ENCODE measurements at places on chromosomes 4 and X.

GRCh38 chrX:135086197-135086854 lies 34.0 kb downstream of the ETDB start:
- DNase-seq = no peak

- DNase-seq = no peak
Observed at GRCh38 chr4:121270389-121270788, 106.3 kb upstream of the TNIP3 start.

DNA sequence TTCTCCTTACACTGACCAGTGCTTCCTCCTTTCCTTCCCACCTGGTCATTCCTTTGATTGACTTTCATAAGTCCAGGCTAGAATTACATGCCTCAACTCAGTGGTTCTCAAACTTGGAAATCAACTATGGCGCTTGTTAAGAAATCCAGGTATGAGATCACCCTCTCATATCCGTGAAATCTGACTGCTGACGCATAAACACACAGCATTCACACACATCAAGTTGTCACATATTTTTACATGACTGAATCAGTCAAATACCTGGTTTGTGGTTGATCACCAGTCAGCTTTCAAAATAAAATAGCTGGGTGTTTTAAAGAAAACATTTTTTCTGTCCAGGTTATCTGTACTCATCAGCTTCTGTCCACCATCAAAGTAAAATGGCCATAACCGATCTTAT lies 433.5 kb downstream of the AFF2 start:
- DNase-seq = no peak

DNA sequence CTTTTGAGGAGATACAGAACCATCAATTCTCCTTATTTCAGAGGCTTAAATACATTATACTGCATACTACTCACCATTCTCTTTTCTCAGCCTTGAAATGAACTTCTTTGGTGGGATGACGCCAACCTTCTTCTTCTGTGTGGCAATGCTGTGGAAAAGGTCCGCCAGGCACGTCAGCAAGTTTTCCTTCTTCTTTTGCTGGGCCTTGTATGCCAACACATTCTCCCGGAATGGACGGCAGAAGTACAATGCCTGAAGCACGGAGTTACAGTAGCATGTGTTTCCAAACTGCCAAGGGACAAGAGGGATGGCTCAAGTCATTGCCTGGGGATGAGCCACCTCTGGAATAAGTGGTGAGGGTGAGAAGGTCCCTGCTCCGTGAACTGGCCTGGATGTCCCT lies 31.2 kb downstream of the USP46 start:
- no peak for DNase-seq

GRCh38 chr4:108143515-108143914 lies 25.2 kb downstream of the LEF1 start:
- no peak for DNase-seq

DNA sequence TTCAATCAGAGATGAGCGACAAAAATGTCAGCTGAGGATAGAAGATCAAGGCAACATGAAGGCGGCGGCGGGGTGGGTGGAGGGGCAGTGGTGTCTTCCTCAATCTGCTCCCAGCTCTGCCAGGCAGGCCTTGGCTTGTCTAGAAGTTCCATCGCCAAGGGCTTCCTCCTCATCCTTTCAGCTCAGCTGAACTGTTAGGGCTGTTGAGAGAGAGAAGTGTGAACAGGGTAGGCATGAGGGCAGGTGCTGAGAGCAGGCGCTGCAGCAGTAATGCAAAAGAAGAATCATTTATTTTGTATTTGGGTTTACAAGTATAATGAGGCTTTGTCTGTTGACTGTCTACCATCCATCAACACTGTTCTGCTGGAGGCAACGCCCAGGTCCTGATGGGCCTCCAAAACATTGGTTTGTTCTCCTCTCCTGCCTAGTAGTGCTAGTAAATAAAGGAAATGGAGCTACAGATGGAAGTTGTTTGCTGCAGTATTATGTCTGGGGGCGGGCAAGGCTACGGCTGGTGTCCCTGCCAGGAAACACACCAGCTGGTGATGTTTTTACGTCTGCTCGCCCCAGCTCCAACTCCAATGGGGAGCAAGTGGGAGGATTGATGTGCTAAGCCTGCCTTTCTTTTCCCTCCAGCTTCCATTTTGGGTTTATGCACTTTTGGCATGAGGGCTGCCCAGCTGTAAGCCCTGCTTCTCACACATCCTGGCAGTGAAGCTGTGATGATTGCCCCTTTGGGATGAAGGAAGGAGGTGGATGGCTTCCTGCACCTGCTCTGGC lies 139.4 kb upstream of the BOD1L1 start:
- no peak for DNase-seq

DNA sequence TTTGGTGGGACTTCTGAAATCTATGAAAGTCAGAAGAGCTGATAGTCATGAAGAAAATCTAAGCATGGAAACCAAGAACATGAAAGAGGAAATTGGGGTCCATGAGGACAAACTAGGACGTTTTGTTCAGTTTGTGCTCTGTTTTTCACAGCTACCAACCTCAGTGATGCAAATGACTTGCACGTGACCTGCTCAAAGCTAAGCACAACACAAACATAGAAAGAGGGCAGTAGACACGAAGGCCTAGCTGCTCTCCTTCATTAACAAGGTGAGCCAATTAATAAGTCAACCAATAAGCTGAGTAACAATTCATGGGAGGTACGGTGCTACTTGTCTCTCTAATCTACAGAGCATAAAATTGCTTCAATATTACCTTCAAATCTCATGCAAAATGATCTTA lies 684.1 kb downstream of the TRAM1L1 start:
- no peak for DNase-seq

GRCh38 chrX:16311671-16312070 lies 144.4 kb downstream of the MAGEB17 start:
- DNase-seq = no peak

- DNase-seq = no peak
Observed at GRCh38 chrX:8453611-8454010, 11.0 kb upstream of the VCX3B start.

- DNase-seq = no peak
Observed at GRCh38 chrX:5965406-5965805, 263.3 kb downstream of the NLGN4X start.

GRCh38 chrX:111511477-111511876 lies at the start of gene SERTM2:
TSS of gene SERTM2 (plus strand) at chrX:111511645. CDS start at chrX:111518858, 7,213 bp downstream.
- DNase-seq = no peak

- DNase-seq = no peak
Observed at GRCh38 chr4:100347241-100347640, 157.0 kb upstream of the DDIT4L start.

- no peak for DNase-seq
Observed at GRCh38 chr4:152462047-152462446, 73.8 kb downstream of the FBXW7 start.

- DNase-seq = no peak
Observed at GRCh38 chrX:131063613-131064012, 5.5 kb downstream of the ARHGAP36 start.

GRCh38 chr4:650461-650860 lies 23.6 kb downstream of the ATP5ME start:
- no peak for DNase-seq

GRCh38 chr4:34422472-34423175 lies 1821.7 kb downstream of the ARAP2 start:
- DNase-seq = no peak

DNA sequence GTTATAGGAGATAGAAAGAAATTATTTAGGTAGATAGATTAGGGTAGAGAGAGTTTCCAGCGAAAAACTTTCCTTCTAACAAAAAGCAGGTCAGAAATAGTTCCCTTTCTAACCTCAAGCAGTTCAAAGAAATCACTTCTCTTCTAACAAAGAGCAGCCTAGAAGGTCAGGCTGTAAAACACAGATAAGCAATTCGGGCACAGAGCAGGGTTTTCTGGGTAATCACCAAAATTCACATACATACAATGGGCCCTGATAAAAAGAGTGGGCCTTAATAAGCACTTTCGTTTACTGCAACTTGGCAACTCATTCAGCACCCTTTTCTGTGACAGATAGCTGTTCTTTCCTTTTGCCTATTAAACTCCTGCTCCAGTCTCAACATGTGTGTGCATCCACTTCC lies 13.4 kb upstream of the NAF1 start:
- DNase-seq = no peak

DNA sequence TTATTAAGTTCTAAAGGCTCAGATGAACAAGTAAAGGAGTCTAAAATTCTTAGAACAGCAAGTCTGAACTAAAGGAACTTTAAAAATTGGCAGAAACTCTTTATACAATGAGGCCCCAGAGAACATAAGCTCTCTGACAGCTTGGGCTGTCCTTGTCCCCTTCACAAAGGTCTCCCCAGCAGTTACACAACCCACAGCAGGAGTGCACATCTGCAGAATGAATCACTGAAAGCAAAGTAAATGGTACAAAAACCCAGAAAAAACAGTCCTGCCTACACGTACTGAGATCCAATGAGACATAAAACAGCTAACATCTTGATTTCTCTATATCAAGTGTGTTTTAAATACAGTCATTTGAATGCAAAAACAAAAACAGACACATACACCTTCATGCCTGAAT lies 18.7 kb downstream of the RBBP7 start:
- DNase-seq = no peak

DNA sequence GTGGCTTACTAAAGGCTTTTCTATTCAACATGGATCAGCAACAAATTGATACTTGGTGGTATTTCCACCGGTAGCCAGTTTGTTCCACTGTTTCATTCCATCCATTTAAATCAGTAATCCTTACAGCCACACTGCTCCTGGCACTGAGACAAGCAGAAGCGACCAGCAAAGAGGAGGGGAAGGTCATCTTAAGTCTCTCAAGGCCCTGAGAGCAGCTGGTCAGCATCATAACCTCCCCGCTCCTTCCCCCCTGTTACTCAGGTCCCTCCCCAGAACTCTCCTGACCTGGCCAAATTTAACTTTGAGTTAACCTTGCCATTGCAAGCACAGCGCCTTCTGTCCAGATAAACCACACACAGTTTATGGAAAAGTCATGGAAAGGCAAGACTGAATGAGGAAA lies 331.3 kb upstream of the KLF3 start:
- DNase-seq = no peak

DNA sequence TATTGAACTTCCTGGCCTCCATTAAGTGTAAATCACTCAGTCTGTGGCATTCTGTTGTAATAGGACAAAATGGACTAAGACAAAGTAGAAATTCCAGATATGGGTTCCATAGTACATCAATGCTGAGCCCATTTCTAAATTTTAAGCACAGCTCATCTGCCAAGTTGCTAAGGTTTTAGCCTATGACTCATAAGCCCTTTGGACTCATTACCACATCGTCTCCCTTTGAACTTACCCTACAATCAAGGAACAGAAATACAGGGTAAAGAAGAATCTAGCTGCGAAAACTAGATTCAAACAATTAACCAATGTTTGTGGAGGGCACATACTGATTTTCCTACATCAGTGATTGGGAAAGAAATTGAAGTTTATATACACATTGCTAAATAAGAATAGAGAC lies 31.8 kb downstream of the NAA11 start:
- no peak for DNase-seq

Data from Right ventricle myocardium superior (tissue), 1 donor.